Stomach (tissue), 19 donors: ENCODE measurements at places on chromosomes 6 and 20. TPM values are rescaled to one million over a fixed set of nuclear protein-coding genes. Genes with fewer than 3 reads are reported as not detected.

Gene DEF6
- total RNA-seq = 14.9 TPM

Gene E2F1
- total RNA-seq = 2.9 TPM

Gene ACOT13
- total RNA-seq = 2.9 TPM

Gene SPTLC3
- total RNA-seq = 1.9 TPM

Gene DYNLRB1
- 39.7 TPM for total RNA-seq

Gene SPAG4
- 3.5 TPM for total RNA-seq

Gene ASIP
- not detected for total RNA-seq

Gene HNF4A
- 10.3 TPM for total RNA-seq

Gene FOXC1
- total RNA-seq = 2.0 TPM

Gene PREX1
- total RNA-seq = 9.9 TPM
